ENCODE measurements at places on chromosomes 5 and 9.

DNA sequence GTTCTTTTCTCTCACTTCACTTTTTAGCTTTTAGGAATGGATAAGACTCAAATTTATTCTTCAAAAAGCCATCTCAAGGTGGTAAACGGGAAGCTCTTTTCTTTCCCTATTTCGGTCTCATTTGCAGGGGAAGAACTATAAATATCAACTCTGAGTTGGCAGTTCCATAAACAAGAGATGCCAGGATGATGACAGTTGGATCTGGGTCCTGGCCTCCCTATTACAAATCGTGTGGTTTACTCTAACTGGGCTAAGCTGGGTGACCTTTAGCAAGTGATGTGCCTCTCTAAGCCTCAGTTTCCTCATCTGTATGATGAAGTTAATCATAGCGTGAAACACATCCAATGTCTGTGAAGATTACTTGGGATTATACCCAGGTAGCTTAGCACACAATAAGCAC is 44.2 kb downstream of the TLE4 start:
- DNase-seq: no peak

DNA sequence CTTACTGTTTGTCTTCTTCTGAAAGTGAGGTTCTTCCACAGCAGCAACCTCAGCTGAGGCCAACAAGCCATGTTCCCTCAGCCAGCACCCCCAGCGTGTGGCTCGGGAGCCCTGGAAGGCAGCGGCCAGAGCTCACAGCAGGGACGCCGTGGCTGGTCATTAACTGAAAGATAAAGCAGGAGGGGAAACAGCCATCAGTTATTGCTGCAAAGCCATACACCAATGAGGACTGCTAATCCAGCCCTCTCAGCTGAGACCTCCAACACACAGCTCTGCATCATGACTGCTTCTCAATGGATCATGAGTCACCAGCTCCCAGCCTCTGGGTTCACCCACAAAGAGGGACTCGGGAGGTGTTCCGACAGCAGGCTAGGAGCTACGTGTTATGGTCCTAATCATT is 24.3 kb downstream of the ABCA1 start:
- DNase-seq: no peak

DNA sequence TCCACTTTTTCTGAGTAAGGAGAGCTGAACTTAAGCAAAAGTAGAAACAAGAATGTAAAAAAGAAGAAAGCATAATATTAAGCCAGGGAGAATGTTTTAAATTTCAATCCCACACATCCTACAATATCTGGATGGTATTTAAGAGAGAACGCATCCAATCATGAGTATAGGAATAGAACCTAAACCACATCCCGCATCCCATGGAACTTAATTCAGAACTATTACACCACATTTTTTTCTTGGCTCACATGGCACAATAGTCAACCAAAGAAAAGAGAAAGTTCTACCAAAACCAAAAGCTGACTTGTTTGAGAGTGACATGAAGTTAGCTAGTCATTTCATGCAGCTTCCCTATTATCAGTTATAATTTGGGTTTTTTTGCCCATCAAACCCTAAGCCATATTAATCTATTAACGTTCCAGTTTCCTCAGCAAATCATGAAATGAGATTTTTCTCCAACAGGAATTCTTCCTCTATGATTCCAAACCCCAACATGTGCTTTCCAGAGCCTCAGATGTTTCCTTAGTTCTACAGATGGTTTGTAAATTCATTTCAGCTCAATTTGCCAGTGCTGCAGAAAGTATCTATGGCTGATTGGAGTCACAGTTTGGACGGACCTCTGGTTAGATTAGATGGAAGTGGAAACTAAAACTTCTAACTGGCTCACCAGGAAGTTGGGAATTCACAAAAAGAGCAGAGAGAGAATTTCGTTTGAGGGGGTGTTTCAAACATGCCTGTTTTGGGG is 22.5 kb downstream of the ADAMTSL1 start:
- DNase-seq: no peak

DNA sequence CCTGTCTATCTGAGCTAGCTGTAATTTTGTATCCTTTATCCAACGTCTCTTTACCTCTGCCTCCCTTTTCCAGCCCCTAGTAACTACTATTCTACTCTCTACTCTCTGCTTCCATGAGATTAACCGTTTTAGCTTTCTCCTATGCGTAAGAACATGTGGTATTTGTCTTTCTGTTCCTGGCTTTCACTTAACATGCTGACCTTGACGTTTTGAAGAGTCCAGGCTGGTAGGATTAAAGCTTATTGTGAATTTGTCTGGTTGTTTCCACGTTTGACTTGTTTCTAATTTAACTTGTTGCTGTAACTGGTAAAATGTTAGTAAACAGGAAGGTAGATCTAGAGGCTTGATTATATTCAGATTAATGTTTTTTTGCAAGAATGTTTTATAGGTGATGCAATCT is 385.3 kb downstream of the PSAT1 start:
- DNase-seq: no peak

DNA sequence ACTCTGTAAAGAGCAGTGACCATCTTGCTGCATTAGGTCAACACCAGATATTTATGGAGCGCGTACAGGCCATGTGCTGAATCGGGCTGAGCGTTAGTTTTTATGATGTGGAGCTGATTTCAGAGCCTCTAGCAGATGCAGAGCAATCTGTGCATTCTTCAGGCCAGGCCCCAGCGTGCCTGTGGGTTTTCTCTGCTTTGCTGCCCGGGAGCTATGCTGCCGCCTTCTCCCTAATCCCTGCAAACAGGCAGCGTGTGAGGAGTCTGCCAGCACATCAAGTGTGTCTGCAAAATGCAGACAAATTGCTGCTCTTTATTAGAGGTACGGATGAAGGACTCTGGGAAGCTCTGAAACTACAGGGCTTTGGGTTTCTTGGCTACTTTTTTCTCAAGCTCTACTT is 170.0 kb downstream of the NTRK2 start:
- DNase-seq: no peak

DNA sequence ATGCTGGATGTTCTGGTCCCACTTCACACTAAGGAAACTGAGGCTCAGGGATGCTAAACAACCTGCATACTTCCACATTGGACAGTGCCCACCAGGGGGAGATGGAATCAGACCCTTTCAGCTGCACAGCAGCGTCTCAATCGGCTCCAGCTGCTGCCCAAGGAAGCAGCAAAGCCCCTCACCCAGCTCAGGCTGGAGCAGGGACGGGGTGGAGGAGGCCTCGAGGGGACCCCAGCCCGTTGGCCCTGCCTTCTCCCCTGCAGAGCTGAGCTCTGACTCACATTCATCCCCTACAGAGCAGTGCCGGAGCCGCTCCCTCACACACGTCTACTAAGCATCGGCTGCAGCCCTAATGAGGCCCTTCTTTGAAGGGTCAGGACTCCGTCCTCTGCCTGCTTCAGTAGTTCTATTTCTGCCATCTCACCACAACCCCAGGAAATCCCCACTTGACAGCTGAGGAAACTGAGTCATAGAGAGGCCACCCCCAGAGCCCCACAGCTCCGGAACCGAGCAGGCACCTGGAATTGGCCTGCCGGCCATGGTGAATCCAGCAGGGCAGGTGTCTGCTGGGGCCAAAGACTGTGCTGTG is 21.5 kb upstream of the SUSD3 start:
- no peak for DNase-seq

DNA sequence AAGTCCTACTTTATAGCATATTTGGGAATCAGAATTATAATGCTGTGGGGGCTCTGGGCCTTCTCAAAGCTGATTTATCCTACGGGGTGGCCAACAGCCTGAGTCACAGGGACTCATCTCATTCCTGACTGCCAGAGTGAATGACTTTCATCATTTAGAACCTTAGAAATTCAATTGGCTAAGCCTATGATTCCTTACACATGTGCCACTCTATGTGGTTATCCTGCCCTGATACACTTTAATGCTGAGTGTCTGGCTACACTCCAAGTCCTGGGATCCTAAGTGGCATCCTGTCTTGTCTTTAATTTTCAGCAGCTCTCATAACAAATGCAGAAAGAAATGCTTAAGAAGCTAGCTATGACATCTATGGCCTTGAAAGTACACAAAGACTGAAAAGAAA is 75.2 kb upstream of the FREM1 start:
- no peak for DNase-seq

GRCh38 chr9:85056203-85056572 is 386.7 kb downstream of the NTRK2 start:
- no peak for DNase-seq

- DNase-seq: no peak
These were observed 32.7 kb upstream of the ADRA1B start for GRCh38 chr5:159883522-159883950.

DNA sequence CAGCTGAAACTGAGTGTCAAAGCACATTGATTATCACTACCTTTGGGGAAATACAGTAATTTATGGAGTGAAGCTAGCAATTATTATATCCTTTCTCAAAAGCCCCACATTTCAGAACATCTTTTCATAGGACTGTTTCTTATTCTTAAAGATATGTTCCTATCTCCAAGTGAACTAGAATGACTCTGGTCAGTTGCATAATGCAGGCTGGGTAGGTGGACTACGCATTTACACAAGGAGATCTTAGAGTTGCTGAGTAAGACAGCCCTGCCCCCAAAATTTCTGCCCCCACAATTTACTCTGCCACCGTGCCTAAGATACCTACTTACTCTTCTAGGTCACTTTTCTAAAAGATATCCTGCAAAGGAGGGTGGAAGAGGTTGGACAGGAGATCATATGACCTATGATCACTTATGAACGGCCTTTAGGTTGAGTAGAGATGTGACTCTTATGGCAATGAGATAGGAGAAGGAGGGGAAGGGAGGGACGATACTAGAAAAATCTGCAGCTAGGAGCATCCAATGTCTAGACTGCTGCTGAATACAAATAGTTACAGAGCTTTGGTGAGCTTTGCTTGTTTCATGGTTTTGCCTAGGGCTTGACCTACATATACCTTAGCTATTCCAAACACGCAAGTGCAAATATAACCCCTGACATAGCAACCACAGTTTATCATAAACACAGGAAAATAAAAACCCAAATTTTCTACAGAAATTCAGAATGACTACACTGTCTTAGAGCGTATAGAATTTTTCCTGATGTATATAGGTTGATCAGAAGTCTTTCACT is 121.7 kb downstream of the GLIS3 start:
- DNase-seq: no peak

Measured in hematopoietic multipotent progenitor cell (in vitro differentiated cells).